Stimulated activated CD4-positive, alpha-beta T cell treated with anti-CD3 and anti-CD28 coated beads, Interleukin-12 subunit alpha, Interleukin-12 subunit beta, amount 100 ng/mL, for 24 hours (primary cell): ENCODE measurements at places on chromosomes 5 and 9.

DNA sequence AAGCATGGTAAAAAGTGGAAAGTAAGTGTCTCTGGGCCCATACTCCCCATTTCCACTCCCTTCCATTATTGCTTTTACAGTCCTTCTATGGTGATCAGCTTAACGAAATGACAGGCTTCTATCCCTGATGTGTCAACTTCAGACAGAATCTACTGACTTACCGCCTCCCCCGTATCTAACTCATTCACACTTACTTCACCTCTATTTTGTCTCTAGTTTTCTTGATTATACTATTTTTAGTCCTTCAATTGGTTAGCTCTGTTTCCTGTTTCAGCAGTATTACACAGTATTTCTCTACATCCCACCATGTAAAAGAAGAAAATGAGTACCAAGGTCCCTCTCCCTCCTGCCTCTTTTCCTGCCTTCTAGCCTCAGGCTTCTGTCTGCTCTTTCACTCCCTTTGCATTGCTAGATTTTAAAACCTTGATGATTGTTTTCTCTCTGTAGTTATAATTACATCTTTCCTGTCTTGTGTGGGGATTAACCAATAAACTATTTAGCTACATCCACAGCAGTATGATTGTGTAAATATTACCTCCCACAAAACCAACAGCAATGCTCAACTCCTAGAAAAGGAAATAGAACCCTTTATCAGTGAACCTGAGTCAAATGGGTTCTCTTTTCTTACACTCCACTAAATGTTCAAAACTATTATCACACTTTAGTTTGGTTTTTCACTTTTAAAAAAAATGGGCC is 53.4 kb downstream of the GNAQ start:
- DNase-seq, result no peak

DNA sequence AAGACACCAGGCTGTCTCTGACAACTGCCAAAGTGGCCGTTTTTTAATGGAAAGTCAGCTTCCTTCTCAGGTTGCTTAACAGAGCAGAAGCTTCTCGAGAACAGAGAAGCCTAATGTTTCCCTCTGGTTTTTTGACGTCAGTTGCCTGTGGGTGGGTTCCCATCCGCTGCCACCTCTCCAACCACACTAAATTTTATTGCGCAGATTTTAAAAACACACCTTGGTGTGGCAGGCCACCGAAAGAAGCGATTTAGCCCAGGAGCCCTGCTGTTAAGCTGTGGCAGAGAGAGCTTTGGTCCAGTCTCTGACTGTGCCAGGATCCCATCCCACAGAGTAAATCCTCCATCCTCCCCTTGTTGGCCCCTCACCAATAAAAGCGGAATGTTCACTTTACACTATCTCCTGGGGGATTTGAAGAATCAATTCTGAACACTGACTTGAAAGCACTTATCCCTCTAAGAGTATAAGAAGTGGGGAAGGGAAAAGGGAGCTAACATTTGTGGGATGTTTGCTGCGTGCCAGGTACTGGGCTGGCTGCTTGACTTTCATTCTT is 181.6 kb downstream of the AOPEP start:
- no peak for DNase-seq

GRCh38 chr9:133932633-133933032 is 59.5 kb downstream of the VAV2 start:
- no peak for DNase-seq

DNA sequence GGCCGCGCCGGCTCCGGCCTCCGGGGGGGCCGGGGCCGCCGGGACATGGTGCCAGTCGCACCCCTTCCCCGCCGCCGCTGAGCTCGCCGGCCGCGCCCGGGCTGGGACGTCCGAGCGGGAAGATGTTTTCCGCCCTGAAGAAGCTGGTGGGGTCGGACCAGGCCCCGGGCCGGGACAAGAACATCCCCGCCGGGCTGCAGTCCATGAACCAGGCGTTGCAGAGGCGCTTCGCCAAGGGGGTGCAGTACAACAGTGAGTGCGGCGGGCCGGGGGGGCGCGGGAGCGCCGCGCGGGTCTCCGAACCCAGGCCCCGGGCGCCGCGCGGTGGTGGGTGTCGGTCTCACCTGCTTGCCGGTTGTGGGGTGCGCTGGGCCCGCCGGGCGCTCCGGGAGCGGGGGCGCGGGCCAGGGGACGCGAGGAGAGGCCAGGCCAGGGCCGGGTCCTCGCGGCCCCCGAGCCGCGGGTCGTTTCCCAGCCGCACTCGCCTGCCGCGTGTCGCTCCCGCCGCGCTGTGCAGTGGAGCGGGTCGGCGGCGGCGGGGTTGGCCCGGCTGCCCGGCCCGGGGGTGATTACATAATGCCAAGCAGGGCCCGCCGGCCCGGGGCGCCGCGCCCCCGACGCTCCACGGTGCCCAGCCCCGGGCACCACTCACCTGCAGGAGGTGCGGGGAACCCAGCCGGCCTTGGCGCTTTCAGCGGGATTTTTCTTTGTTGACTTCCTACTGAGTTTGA is 492 bp downstream of the RABL6 start:
- no peak for DNase-seq

DNA sequence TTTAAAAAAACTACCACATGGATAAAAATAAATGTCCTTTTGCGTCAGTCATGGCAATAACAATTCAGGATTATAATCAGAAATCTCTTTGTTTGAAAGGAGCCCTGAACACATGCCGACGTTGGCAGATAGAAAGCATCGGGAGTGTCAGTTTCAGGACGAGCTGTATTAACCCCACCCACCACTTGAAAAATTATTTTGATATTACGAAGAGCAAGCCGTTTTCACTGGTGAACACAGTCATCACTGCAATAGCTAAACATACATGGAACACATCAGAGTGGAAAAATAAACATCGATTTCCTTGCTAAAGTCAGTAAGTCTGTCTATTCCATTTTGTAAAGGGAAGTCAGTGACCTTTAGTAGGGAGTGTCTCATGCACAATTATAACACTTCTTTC is 266.4 kb upstream of the FBXL7 start:
- no peak for DNase-seq

DNA sequence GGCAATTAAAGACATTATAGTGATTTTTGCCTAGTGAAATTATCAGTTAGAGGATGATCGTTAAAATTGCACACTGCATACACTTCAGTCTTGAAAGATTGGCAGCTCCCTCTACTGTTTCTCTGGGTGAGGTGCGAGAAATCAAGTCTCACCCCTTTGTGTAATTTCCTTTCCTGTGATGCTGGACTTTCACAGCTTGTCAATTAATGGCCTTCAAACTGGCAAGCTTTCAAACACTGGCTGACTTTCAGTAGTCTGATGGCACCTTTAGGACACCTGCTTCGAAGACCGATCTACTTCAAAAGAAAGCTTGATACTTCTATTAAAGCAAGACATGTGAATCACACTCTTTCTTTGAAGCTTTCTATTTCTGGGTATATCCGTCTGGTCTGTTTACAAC is 706.7 kb upstream of the PTPRD start:
- no peak for DNase-seq

DNA sequence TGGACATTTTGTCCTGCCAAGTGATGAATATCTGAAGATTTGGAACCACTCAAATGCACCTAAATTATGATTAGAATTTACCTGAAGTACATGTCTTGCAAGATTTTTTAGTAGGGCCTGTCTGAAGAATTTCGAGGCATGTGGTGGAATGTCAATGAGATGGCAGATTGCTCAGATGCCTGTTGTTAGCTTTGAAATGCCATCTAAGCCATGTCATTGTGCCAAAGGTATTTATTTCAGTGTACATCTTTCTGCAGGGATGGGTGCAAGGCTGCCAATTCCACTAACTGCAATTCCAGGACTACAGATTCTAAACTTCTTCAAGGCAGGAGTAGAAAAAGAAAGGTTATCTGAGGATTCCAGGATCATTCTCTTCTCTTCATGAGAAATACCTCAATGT is 9.1 kb upstream of the GNAQ start:
- DNase-seq, result no peak

GRCh38 chr9:4842734-4843133 is 50.0 kb downstream of the RCL1 start:
- DNase-seq, result no peak

- no peak for DNase-seq
These were observed 203.7 kb upstream of the TAS2R1 start for GRCh38 chr5:9833871-9834270.

- no peak for DNase-seq
These were observed 59.0 kb downstream of the SHB start for GRCh38 chr9:38009990-38010389.

- DNase-seq, result no peak
These were observed 44.5 kb upstream of the PRSS3 start for GRCh38 chr9:33750839-33751339.

DNA sequence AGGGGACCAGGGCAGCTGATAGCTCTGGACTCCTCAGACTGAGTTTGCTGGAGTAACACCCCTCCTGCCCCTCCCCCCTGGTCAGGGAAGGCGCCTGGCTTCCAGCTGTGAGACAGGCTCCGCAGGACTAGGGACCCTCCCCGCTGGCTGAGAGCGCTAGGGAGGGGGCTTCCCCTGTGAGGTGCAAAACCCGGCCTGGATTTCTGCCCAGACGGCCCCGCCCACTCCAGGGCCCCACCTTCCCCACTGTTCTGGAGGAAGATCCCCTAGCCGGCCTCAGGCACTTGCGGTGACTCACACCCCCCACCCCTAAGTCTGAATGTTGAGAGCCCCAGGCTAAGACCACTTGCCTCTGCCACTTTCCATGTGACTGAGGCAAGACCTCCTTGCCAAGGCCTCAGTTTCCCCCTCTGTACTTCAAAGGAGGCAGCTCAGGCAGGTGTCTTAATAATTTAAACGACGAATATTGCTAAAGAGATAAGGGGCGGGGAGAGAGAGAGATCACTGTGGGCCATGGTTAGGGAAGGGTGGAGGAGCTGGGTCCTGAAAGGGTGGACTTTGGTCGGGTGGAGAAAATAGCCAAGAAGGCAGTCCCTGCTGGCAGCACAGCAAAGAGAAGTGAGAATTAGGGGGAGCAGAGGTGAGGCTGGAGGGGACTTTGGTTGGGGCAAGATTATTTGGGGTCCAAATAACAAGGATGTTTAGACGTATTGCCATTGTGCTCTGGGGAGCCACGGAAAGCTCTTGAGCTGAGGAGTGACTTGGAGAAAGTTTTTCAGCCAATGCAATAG is 1.0 kb upstream of the DAB2IP start:
- no peak for DNase-seq

GRCh38 chr5:158265931-158266700 is 407.2 kb upstream of the CLINT1 start:
- no peak for DNase-seq

GRCh38 chr9:12853051-12853450 is 78.2 kb downstream of the LURAP1L start:
- DNase-seq, result no peak

GRCh38 chr9:94166976-94167346 is 82.7 kb downstream of the PTPDC1 start:
- DNase-seq, result no peak

GRCh38 chr5:166881802-166882201 is 1409.6 kb upstream of the WWC1 start:
- no peak for DNase-seq

DNA sequence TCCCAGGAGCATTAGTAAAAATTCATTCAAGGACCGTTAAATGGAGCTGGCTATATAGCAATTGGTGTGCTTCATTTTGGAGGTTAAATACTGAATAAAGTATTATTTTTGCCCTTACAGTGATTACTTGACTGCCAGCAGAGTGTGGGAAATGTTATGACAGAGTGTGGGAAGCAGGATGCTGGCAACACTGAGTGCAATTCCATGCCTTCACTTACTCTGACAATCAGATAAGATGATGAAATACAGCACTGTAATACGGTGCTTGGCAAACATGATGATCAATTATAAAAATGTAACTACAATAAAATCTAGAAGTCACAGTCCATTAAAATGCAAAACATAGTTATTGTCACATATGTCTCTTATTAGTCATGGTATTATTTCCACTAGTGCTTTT is 651.3 kb downstream of the PTPRD start:
- DNase-seq, result no peak

GRCh38 chr5:141713616-141714309 is 31.7 kb upstream of the ARAP3 start:
- no peak for DNase-seq
